ENCODE measurements at places on chromosomes 1 and 21.

DNA sequence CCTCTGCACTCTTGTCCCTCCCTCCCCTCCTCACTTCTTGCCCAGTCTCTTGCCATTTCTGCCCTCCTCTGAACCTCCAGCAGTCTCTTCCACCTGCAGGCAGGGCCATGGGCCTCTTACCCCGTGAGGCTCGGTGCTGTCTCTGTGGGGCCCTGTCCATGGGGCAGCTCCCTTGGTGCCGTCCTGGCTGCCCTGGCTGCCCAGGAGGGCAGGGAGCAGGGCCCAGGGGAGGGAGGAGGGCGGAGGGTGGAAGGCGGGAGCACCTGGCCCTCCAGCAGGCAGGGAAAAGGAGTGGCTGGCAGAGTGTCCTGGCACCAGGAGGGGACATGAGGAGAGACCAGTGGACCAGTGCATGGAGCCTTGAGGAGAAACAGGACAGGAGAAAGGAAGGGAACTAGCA, at the start of gene RORC:
Gene RORC (minus strand): TSS at position 198 of the 400 bp plus-strand sequence. CDS start 38 bp downstream, at position 160.
- DNase-seq = no peak

- DNase-seq = peak; percentile 53
Observed at GRCh38 chr1:12552951-12553921, 64.8 kb downstream of the DHRS3 start.

- no peak for DNase-seq
Observed at GRCh38 chr1:82483146-82483545, 682.4 kb downstream of the ADGRL2 start.

GRCh38 chr1:36913484-36914060, 120.7 kb downstream of the GRIK3 start:
- no peak for DNase-seq

DNA sequence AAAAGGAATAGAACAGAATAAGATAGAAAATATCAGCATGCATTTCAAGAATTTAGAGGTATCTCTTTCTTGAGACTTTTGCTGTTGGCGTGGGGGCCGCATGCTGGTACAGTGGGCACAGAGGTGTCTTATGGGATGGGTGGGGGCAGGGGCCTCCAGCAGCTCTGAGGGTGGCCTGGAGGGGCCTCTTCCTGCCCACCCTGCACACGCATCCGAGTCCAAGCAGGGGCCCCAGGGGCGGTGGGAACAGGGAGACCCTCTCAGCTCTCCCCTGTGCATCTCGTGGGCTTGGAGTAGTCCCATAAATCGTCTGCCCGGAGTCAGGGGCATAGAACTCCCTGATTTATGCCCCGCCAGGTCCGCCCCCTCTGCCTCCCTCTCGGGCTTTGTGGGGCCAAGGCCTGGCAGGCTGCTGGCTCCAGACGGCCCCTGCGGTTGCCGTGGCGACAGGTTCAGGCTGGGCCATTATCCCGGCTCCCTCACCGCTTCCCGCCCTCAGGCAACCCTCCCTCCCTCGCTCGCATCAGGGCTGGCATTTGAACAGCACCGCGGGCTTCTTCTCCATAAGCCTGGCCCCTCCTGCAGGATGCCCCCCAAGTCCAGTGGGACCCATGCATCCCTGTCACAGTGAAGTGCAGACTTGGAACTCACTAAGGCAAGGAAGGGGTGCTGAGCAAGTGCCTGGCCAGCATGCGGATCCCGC, 133.2 kb upstream of the ZBTB40 start:
- peak; percentile 61 for DNase-seq

- no peak for DNase-seq
Observed at GRCh38 chr1:215210167-215210566, 127.6 kb downstream of the KCNK2 start.

DNA sequence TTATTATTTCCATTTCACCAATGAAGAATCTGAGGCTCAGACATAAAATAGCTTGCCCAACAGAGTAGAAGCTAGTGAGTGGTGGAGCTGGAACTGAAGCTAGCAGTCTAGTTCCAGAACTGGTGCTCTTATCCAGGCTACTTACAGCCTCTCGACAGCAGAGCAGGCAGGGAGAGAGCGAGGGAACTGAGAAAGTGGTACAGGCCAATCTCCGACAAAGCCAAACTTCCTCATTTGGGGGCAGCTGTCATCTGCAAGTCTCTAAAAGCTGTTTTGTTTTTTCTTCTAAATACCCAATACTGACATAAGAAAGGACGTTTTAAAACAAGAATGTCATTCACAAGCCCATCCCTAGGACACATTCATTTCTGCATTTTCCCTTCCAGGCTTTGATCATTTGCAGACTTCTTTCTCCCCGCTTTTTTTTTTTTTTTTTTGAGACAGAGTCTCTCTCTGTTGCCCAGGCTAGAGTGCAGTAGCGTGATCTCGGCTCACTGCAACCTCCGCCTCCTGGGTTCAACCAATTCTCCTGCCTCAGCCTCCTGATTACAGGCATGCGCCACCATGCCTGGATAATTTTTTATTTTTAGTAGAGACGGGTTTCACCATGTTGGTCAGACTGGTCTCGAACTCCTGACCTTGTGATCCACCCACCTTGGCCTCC, 20.0 kb downstream of the YIPF1 start:
- DNase-seq = no peak

- DNase-seq = peak; percentile 36
Observed at GRCh38 chr21:41847066-41847804, 31.9 kb downstream of the PRDM15 start.

- no peak for DNase-seq
Observed at GRCh38 chr1:226443439-226443838, 35.5 kb upstream of the PARP1 start.

GRCh38 chr1:245810789-245811337, 656.1 kb downstream of the KIF26B start:
- peak; percentile 24 for DNase-seq

DNA sequence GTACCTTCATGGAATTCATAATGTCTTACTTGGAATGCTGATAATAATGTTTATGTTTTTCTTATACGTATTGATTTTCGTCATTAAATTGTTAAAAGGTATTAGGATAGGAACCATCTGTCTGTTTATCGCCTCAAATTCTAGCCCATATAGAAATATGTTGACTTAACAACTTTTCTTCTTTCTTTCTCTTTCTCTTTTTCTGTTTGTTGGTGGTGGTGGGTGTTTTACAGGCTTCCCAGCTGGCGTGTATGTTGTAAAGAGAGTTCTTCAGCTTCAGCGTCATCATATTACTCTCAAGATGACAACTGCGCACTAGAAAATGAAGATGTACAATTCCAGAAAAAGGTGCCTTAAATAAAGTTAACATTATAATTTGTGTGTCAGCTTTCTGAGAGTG, 18.3 kb downstream of the SUCO start:
- DNase-seq = no peak

All from tongue (tissue), 3 donors.